ENCODE measurements at places on chromosomes 2 and 18. TPM values are rescaled to one million over a fixed set of nuclear protein-coding genes. Genes with fewer than 3 reads are reported as not detected.

DNA sequence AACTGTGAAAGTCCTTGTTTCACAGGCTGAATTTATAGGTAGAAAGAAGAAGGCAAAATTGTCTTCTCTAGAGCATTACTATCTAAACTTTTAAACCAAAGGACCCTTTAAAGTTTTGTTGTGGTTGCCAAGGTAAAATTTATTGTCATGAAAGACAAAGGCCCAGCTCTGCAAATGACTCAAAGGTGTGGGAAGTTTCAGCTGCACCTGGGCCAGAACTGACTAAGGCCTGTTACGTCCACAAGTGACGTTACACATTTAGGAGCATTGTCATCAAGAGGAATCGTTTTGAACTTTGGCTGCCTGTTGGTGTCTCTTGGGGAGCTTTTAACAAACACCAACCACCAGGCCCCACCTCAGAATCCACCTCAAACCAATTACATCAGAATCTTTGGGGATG is 8.1 kb upstream of the DSC3 start:
- no peak for DNase-seq

- DNase-seq: peak; percentile 10
Measured at GRCh38 chr2:173749315-173749714, 215.9 kb downstream of the SP3 start.

- no peak for DNase-seq
Measured at GRCh38 chr18:77151772-77152520, 19.4 kb upstream of the MBP start.

The YPEL5 gene
- total RNA-seq: 63.1 TPM

Data from epithelial cell of proximal tubule (primary cell).